ENCODE measurements at places on chromosomes 6 and 20. TPM values are rescaled to one million over a fixed set of nuclear protein-coding genes. Genes with fewer than 3 reads are reported as not detected.

The PBOV1 gene
- total RNA-seq, result not detected

The PPP1R14C gene
- total RNA-seq, result not detected

The APOM gene
- 4.1 TPM for total RNA-seq

The IL20RA gene
- 0.08 TPM for total RNA-seq

The TENT5A gene
- total RNA-seq, result 0.48 TPM

The TNF gene
- total RNA-seq, result 83.9 TPM

The CLPSL2 gene
- total RNA-seq, result 1.3 TPM

The TRAPPC3L gene
- not detected for total RNA-seq

GRCh38 chr20:58715801-58716475 lies 23.3 kb downstream of the NPEPL1 start:
- no peaks in the 10 kb centered on the region for H3K4me1 ChIP-seq
- no peak overlapping the region for H3K4me3 ChIP-seq
- H3K27me3 ChIP-seq, result no peaks in the 10 kb centered on the region
- no peak overlapping the region for H3K27ac ChIP-seq

DNA sequence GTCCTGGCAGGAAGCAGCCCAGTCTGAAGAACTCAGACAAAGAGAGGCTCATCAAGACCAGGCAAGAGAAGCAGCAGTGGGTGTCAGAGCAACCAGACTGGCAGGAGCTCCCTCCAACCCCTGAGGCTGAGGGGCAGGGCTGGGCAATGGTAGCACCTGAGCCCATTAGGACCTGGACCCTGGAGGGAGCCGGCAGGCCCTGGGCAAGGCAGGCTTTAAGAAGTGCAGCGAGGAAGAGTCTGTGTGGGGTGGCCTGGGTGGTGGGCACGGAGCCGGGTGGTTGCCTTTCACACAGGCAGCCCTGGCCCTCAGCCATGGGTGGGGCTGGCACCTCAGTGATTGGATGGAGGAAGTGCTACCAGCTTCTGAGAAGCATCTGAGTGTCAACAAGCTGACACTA lies 33.1 kb upstream of the IRF4 start:
- no peak for DNase-seq
- no peak overlapping the region for H3K27ac ChIP-seq
- no peaks in the 10 kb centered on the region for H3K27me3 ChIP-seq
- H3K4me3 ChIP-seq, result no peak overlapping the region

DNA sequence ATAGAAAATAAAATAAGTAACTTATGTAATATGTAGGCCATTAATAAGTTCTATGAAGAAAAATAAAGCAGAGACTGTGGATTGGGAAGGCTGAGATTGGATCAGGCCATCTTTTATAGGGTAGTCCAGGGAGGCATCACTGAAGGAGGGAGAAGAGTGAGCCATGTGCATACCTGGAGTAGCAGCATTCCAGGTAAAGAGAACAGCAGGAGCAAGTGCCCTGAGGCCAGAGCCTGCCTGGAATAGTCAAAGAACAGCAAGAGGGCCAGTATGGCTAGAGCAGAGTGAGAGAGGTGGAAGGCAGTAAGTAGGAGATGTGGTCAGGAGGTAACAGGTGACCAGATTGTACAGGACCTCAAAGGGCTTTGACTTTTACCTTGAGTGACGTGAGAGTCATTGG lies 112.1 kb downstream of the EPM2A start:
- no peaks in the 10 kb centered on the region for H3K27me3 ChIP-seq
- no peaks in the 10 kb centered on the region for H3K4me1 ChIP-seq
- H3K27ac ChIP-seq, result no peak overlapping the region
- DNase-seq, result no peak
- no peak overlapping the region for H3K4me3 ChIP-seq
- H3K36me3 ChIP-seq, result no peaks in the 10 kb centered on the region
